ENCODE measurements at places on chromosomes 11 and 22.

- no peak for DNase-seq
Observed at GRCh38 chr11:11251394-11251970, 101.6 kb downstream of the CSNK2A3 start.

GRCh38 chr11:28459912-28460311, 351.7 kb downstream of the METTL15 start:
- DNase-seq: no peak

DNA sequence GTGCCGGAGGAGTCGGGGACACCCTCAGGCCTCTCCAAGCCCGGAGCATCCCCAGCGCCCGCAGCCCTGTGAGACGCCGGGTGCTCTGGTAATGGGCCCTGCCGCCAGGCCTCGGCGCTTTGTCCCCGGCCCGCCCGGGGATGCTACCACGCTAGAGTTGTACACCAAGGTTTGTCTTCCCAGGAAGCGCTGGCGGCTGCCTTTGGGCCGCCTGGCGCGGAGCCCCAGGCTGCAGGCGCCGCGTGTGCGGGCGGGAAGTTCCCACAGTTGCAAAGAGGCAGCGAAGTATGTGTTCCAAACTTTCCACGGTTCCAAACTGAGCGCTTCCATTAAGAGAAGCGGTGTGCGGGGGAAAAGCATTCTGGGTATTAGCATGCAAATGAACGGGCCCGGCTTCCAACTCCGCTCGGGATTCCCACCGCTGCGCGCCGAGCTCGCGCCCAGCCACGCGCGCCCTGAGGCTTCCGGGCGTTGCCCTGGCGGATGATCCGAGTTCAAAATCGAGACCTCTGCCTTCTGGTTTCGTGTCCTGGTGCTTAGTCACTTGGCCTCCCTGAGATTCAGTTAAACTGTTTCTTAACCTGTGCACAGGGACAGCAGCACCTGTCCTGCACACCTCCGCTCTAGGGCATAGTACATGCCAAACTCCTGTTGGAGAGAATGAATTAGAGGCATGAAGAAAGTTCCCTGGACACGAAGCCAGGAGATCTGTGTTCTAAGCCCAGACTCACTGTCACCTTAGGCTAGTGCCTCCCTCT, 1.3 kb upstream of the PATZ1 start:
- DNase-seq: peak; percentile 40

DNA sequence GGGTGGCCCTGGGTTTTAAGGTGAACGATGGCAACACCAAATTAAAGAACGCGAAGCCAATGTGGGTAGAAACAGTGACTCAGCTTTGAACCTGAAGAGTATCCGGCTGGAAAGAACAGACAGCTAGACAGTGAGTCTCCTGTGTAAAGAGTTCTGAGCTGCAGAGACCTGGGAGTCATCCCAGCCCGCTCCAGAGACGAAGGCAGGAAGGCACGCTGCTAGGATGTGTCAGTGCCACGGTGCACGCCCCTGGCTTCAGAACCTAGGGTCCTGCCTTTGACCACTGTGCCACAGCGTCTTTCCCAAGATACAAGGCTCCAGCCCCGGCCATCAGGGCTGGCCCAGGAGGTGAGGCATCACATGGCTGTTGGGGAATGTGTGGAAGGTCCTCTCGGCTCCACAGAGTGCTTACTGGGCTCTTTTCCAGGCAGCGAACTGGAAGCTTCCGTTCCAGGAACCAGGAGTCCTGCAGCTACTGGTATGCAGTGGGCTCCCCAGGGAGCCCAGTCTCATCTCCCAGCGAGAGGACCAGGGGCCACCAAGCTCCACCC, 29.9 kb downstream of the LRFN4 start:
- no peak for DNase-seq
